Uterus (tissue), 4 donors: ENCODE measurements at places on chromosomes 12 and 14. TPM values are rescaled to one million over a fixed set of nuclear protein-coding genes. Genes with fewer than 3 reads are reported as not detected.
A peak's percentile ranks its signal among the peaks of the same experiment; 100 is the strongest.

FAM186B gene
- not detected for total RNA-seq

PLBD2 gene
- total RNA-seq = 38.6 TPM

DDX11 gene
- total RNA-seq = 0.77 TPM

ASIC1 gene
- 3.5 TPM for total RNA-seq

HSPB8 gene
- total RNA-seq = 36.6 TPM

GRCh38 chr12:68612202-68612601 is 1.5 kb downstream of the RAP1B start:
- no peak for DNase-seq
- no peaks in the 10 kb centered on the region for H3K36me3 ChIP-seq
- peak overlapping the region; percentile 77 for H3K4me3 ChIP-seq

DNA sequence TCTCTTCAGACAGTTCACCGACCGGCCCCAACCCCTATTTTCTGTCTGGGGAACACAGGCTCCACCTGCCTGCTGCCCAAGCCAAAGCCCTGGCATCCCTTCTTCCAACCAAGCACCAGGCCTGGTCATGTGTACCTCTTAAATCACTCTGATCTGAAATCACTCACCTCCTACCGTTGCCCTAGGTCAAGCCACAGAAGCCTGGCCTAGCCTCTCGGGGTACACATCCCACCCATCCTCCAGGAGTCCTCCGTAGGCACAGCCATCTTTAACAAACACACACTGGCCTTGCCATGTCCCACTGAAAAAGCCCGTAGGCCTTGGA is 81.8 kb downstream of the IRF2BPL start:
- H3K27ac ChIP-seq = peak overlapping the region; percentile 79
- DNase-seq = no peak
- H3K36me3 ChIP-seq = no peaks in the 10 kb centered on the region

DNA sequence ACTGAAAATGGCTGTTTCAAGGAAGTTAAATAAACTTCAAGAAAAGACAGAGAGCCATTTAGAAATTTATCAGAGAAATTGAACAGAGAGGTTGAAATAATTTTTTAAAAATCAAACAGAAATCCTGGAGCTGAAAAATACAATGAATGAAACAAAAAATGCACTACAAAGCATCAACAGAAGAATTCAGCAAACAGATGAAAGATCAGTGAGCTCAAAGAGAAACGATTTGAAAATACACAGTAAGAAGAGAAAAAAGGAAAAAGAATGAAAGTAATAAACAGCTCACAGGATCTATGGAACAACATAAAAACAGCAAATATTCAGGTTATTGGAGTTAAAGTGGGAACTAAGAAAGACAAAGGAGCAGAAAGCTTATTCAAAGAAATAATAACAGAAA is 26.2 kb downstream of the COX16 start:
- no peak overlapping the region for H3K4me3 ChIP-seq
- H3K4me1 ChIP-seq = no peaks in the 10 kb centered on the region

GRCh38 chr12:110005319-110005973 is 6.2 kb downstream of the ANKRD13A start:
- no peaks in the 10 kb centered on the region for H3K4me1 ChIP-seq
- H3K36me3 ChIP-seq = no peaks in the 10 kb centered on the region
- H3K27me3 ChIP-seq = no peaks in the 10 kb centered on the region
- H3K4me3 ChIP-seq = no peak overlapping the region

- no peaks in the 10 kb centered on the region for H3K36me3 ChIP-seq
- DNase-seq = no peak
- no peak overlapping the region for H3K4me3 ChIP-seq
- peaks cover 9% of the 10 kb centered on the region for H3K4me1 ChIP-seq
Observed at GRCh38 chr14:89339579-89339978, 77.5 kb downstream of the FOXN3 start.

DNA sequence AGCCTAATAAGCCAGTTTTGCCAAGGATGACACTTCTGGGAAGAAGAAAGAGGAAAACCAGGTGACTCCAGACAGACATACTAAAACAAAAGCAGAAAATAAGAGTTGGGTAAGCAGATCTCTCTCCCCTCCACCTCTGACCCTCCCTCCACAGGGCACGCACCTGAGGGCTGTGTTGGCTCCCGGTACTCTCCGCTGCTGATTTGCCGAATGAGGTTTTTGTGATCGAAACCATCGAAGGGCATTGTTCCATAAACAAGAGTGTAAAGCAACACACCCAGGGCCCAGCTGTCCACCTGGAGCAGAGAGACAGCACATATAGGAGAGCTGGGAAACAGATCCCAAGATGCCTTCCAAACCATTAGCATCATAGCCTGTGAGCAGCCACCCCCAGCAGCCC is 68.1 kb downstream of the NUAK1 start:
- H3K27me3 ChIP-seq = no peaks in the 10 kb centered on the region
- no peak overlapping the region for H3K4me3 ChIP-seq
- H3K4me1 ChIP-seq = peaks cover 23% of the 10 kb centered on the region
- no peaks in the 10 kb centered on the region for H3K36me3 ChIP-seq
- no peak for DNase-seq
- peak overlapping the region; percentile 72 for H3K27ac ChIP-seq

- H3K4me1 ChIP-seq = no peaks in the 10 kb centered on the region
- H3K27me3 ChIP-seq = no peaks in the 10 kb centered on the region
- peak overlapping the region; percentile 65 for H3K27ac ChIP-seq
- no peak for DNase-seq
- no peaks in the 10 kb centered on the region for H3K36me3 ChIP-seq
Observed at GRCh38 chr12:3752096-3752709, 706 bp downstream of the CRACR2A start.
